ENCODE measurements at places on chromosomes 16 and 17. TPM values are rescaled to one million over a fixed set of nuclear protein-coding genes. Genes with fewer than 3 reads are reported as not detected.

The PRSS33 gene
- total RNA-seq, result not detected

The MSL1 gene
- 86.8 TPM for total RNA-seq

The MYH11 gene
- 57.8 TPM for total RNA-seq

GRCh38 chr16:10938321-10938720 lies 3.9 kb downstream of the DEXI start:
- H3K27me3 ChIP-seq, result no peaks in the 10 kb centered on the region
- H3K4me1 ChIP-seq, result peaks cover 68% of the 10 kb centered on the region
- peaks cover 7% of the 10 kb centered on the region for H3K36me3 ChIP-seq
- no peak overlapping the region for H3K27ac ChIP-seq
- H3K4me3 ChIP-seq, result no peak overlapping the region

GRCh38 chr17:17090642-17091103 lies 48.4 kb downstream of the MPRIP start:
- H3K27me3 ChIP-seq, result no peaks in the 10 kb centered on the region
- H3K4me1 ChIP-seq, result peaks cover 46% of the 10 kb centered on the region
- H3K36me3 ChIP-seq, result peaks cover 4% of the 10 kb centered on the region
- DNase-seq, result peak; percentile 38
- no peak overlapping the region for H3K4me3 ChIP-seq

The RTN4RL1 gene
- 0.47 TPM for total RNA-seq

GRCh38 chr16:10617662-10618420 lies 37.4 kb upstream of the EMP2 start:
- no peak for DNase-seq
- no peaks in the 10 kb centered on the region for H3K36me3 ChIP-seq
- peaks cover 5% of the 10 kb centered on the region for H3K4me1 ChIP-seq
- no peak overlapping the region for H3K4me3 ChIP-seq

GRCh38 chr17:82528484-82529265 lies 9.1 kb downstream of the FOXK2 start:
- no peak for DNase-seq
- H3K4me1 ChIP-seq, result peaks cover 48% of the 10 kb centered on the region
- H3K4me3 ChIP-seq, result no peak overlapping the region
- peak overlapping the region; percentile 68 for H3K27ac ChIP-seq

DNA sequence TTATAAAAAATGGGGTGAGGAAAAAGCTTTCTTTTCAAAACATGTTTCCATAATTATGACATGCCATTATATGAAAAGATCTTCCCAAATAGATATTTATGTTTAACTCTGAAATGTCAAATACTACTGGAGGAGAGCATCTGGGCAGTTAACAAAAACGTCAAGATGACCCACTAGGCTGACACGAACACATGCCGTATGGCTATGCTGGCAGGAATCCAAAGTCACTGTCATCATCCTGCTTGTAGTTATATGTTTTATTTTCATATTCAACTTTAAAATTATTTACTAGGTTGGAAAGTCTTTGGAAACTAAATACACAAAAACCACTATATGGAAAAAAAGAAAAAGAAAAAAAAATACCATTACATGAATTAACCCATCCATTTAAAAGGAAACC lies 27.3 kb downstream of the ANKFY1 start:
- H3K4me3 ChIP-seq, result no peak overlapping the region
- H3K27me3 ChIP-seq, result no peaks in the 10 kb centered on the region
- H3K36me3 ChIP-seq, result peaks cover 10% of the 10 kb centered on the region
- no peak for DNase-seq

The NHLRC4 gene
- total RNA-seq, result not detected

DNA sequence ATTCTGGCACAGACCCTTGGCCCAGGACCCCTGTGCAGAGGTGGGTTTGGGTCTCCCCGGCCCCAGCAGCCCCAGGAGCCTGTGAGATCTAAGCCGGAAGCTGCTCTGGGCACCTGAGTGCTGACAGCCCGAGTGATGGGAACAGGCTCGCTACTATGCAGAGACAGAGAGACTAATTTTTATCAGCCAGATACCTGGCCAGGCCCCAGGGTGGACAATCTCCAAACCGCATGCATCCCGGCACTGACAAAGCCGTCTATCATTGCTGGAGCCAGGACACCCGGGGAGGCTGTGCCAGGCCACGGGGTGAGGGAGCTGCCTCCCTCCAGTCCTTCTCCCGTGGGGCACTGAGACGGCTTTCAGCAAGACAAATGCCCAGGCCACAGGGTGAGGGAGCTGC lies 25.0 kb downstream of the CBFA2T3 start:
- no peak overlapping the region for H3K4me3 ChIP-seq
- H3K4me1 ChIP-seq, result no peaks in the 10 kb centered on the region
- H3K27me3 ChIP-seq, result peaks cover 50% of the 10 kb centered on the region
- no peak for DNase-seq
- H3K27ac ChIP-seq, result no peak overlapping the region
- no peaks in the 10 kb centered on the region for H3K36me3 ChIP-seq

DNA sequence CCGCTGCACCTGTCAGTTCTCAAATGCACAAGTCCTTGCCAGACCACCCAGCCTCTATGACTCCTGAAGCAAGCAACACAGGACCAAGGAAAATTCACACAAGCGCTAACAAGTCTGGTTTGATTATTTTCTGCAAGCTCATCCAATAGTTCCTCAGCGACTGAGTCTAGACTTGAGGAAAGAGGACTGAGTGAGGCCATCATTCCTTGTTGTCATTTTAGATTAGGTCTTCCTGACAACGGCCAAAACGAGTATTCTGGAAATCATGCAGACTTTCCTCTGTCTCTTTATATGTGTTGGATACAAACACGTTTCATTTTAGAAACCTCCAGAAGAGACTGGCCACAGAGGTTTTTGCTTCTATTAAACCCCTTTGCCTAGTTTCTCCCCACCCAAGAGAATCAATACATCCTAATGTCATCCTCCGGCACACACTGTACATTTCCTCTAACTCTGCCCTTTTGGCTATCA lies 561 bp downstream of the CCDC47 start:
- peaks cover 5% of the 10 kb centered on the region for H3K36me3 ChIP-seq
- H3K4me1 ChIP-seq, result peaks cover 37% of the 10 kb centered on the region
- no peak for DNase-seq
- peak overlapping the region; percentile 96 for H3K4me3 ChIP-seq
- H3K27ac ChIP-seq, result peak overlapping the region; percentile 99

- no peaks in the 10 kb centered on the region for H3K27me3 ChIP-seq
- H3K36me3 ChIP-seq, result peaks cover 17% of the 10 kb centered on the region
- H3K27ac ChIP-seq, result peak overlapping the region; percentile 89
- no peak overlapping the region for H3K4me3 ChIP-seq
Measured at GRCh38 chr17:559551-560431, 154.8 kb downstream of the VPS53 start.

DNA sequence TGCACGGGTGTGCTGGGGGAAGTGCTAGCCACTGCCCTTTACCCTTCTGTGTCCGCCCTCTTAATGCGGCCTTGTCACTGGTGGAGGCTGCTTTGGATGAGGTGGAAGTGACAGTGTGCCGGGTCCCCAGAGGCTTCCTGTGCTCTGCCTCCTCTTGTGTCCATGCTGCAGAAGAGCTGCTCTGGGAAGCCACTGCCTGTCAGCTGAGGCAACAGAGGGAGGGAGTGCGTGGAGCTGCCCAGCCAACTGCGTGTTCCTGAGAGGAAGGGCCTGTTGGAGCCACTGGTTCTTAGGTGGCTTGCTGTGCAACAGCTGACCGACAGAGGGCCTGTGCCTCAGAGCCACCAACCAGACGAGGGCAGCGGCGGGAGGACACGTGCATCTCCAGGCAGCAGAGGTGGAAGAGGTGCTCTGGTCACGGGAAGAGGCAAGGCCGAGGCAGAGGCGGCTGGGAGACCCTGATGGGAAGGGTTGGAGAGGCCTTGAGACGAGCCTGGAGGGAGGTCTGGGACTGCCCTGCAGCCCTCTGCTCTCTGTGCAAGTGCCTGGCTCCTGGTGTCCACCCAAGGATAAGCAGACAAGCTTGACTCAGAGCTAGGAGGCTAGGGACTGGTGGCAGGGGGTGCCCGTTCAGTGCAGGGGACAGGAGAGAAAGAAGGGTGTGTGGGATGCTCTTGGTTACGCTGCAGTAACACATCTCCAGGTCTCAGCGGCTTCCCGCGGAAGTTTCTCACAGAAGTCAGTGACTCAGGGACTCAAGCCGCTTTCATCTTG lies 25.4 kb downstream of the B9D1 start:
- no peak overlapping the region for H3K4me3 ChIP-seq
- H3K27me3 ChIP-seq, result no peaks in the 10 kb centered on the region
- H3K36me3 ChIP-seq, result no peaks in the 10 kb centered on the region
- H3K27ac ChIP-seq, result peak overlapping the region; percentile 23
- H3K4me1 ChIP-seq, result peaks cover 36% of the 10 kb centered on the region

The SDK2 gene
- total RNA-seq, result 38.5 TPM

The MRPL10 gene
- total RNA-seq, result 24.8 TPM

DNA sequence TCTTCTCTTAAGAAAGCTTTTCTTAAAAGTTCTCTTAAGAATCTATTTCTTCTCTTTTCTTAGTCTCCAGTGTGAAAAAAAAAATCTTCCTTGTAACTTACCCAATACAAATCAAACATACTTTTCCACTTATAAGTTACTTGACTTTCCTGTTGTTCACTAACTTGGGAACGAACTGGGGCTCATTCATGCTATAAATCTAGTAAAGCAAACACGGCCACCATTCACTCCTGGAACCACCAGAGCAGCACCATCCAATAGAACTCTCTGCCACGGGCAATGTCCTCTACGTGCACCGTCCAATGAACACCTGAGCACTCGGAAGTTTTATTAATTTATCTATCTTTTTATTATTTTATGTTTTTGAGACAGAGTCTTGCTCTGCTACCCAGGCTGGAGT lies 20.8 kb downstream of the SRP68 start:
- peak overlapping the region; percentile 80 for H3K27ac ChIP-seq
- no peaks in the 10 kb centered on the region for H3K27me3 ChIP-seq
- peaks cover 40% of the 10 kb centered on the region for H3K36me3 ChIP-seq
- DNase-seq, result no peak
- no peak overlapping the region for H3K4me3 ChIP-seq

DNA sequence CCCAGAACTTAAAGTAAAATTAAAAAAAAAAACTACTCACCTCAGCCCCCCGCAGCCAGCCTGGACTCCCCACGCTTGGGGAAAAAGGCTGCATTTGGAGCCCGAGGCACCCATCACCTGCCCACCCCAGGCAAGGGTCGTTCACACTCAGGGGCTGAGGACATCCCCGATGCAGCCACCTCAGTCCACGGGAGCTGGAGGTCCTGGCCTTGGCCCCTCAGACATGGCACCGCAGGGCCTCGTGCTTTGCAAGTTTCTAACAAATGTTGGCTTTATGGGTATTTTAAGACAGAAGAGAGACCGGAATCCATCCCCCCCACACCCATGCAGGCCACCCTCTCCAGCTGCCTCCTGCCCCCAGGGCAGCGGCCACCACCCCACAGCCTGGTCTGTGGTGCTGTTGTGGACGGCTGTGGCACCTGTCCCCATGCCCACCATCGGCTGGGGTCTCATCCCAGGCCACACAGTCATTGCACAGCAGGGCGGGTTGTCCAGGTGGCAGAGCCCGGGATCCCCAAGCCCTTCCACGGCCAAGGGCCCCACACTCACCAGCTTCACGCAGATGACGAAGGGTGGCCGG lies 116.4 kb upstream of the ZNF750 start:
- H3K4me3 ChIP-seq, result no peak overlapping the region
- no peaks in the 10 kb centered on the region for H3K27me3 ChIP-seq
- no peak overlapping the region for H3K27ac ChIP-seq
- peak; percentile 70 for DNase-seq

GRCh38 chr17:19948116-19948943 lies 29.3 kb downstream of the AKAP10 start:
- no peaks in the 10 kb centered on the region for H3K27me3 ChIP-seq
- H3K27ac ChIP-seq, result peak overlapping the region; percentile 29
- peaks cover 26% of the 10 kb centered on the region for H3K4me1 ChIP-seq
- H3K4me3 ChIP-seq, result no peak overlapping the region

The PRAC2 gene
- total RNA-seq, result not detected

DNA sequence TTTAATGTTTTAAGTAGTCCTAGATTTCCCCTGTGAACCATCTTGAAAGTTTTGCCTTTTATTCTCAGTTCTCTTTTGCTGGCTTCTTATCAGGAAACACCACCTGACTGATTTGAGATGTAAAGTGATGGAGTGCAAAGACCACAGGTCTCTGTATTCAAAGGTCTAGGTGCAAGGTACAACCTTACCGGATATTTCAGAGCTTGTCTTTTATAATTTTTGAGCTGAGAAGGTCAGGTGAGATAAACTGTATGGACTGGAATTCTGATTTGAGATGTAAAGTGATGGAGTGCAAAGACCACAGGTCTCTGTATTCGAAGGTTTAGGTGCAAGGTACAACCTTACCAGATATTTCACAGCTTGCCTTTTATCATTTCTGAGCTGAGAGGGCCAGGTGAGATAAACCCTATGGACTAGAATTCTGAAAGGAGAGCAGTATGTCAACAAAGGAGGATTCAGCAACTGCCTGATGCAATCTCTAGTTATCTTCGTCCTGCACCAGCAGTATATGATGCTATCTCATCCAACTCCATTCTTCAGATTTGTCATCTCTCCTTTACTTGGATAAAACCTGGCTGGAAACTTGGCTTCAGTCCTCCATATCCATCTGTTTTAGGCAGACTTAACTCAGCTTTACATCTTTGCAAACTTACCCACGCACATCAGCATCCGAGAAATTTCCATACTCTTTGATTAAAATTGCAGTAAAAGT lies 64.3 kb downstream of the CENPV start:
- peaks cover 4% of the 10 kb centered on the region for H3K36me3 ChIP-seq
- no peak overlapping the region for H3K4me3 ChIP-seq
- H3K27me3 ChIP-seq, result no peaks in the 10 kb centered on the region
- DNase-seq, result no peak
- H3K4me1 ChIP-seq, result peaks cover 49% of the 10 kb centered on the region
- H3K27ac ChIP-seq, result no peak overlapping the region

The FBXO39 gene
- not detected for total RNA-seq

GRCh38 chr16:64950731-64951130 lies 171.1 kb downstream of the CDH11 start:
- H3K36me3 ChIP-seq, result peaks cover 53% of the 10 kb centered on the region
- no peaks in the 10 kb centered on the region for H3K27me3 ChIP-seq
- H3K4me1 ChIP-seq, result peaks cover 64% of the 10 kb centered on the region
- peak; percentile 84 for DNase-seq
- peak overlapping the region; percentile 75 for H3K27ac ChIP-seq

The CLEC18A gene
- total RNA-seq, result 3.5 TPM

The TBX21 gene
- not detected for total RNA-seq

- DNase-seq, result no peak
- peaks cover 44% of the 10 kb centered on the region for H3K27me3 ChIP-seq
- peaks cover 30% of the 10 kb centered on the region for H3K4me1 ChIP-seq
- no peak overlapping the region for H3K27ac ChIP-seq
- peak overlapping the region; percentile 72 for H3K4me3 ChIP-seq
- H3K36me3 ChIP-seq, result no peaks in the 10 kb centered on the region
Measured at GRCh38 chr17:56592487-56593085, 913 bp upstream of the NOG start.

The PSMC3IP gene
- 13.0 TPM for total RNA-seq

The KIF2B gene
- not detected for total RNA-seq

The KRTAP4-6 gene
- not detected for total RNA-seq

The AXIN2 gene
- 3.7 TPM for total RNA-seq

- no peak overlapping the region for H3K27ac ChIP-seq
- peaks cover 1% of the 10 kb centered on the region for H3K36me3 ChIP-seq
- H3K4me3 ChIP-seq, result no peak overlapping the region
- peaks cover 3% of the 10 kb centered on the region for H3K27me3 ChIP-seq
Measured at GRCh38 chr17:50893183-50893993, 27.2 kb upstream of the TOB1 start.
